ENCODE measurements at places on chromosomes 5 and 9.

DNA sequence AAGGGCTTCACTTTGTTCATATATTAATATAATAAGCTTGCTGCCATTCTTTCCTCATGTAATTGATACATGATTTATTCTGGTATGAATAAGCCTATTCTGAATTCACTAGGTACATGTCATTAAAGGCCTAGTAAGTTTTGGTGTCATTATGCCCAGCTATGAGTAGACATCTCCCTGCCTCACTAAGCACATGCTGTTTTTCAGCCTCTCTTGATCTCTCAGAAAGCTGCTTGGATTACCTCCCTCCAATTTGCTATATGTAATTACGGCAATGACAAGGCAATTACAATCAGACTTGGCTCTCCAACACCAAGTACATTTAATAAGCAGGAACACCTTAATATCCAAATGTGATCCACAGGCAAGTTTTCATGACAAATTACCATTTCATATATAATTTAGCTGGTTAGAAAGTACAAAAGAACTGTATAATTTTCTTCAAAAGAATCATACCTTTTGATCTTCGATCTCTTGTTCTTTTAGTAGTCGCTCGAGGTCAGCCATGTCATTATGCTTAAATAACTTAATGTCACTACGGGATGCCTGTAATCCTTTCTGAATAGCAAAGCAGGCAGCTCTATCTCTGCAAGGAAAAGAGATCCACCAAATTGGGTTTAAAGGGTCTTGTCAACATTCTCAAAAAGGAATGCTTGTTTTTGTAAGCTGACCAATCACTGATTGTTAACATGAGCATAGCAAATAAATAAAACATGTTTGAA, 56.3 kb downstream of the SPTLC1 start:
- DNase-seq, result peak; percentile 34

DNA sequence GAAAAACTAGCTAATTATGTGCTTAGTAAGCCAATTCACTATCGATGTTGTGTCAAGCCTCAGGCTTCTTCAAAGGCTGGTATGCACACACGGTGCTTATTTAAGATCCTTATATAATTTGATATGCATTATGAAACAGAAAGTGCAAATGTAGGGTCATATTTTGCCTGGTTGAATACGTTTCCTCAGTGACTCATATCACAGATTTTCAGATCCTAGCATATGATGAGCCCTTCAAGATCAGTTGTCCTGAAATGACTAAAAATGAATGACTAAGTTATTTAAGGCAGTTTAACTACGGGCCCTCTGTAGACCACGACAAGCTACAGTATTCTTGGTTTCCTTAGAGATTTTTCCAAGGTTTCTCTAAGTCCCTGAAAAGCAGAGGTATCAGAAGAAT, 778.3 kb downstream of the PRELID2 start:
- no peak for DNase-seq

DNA sequence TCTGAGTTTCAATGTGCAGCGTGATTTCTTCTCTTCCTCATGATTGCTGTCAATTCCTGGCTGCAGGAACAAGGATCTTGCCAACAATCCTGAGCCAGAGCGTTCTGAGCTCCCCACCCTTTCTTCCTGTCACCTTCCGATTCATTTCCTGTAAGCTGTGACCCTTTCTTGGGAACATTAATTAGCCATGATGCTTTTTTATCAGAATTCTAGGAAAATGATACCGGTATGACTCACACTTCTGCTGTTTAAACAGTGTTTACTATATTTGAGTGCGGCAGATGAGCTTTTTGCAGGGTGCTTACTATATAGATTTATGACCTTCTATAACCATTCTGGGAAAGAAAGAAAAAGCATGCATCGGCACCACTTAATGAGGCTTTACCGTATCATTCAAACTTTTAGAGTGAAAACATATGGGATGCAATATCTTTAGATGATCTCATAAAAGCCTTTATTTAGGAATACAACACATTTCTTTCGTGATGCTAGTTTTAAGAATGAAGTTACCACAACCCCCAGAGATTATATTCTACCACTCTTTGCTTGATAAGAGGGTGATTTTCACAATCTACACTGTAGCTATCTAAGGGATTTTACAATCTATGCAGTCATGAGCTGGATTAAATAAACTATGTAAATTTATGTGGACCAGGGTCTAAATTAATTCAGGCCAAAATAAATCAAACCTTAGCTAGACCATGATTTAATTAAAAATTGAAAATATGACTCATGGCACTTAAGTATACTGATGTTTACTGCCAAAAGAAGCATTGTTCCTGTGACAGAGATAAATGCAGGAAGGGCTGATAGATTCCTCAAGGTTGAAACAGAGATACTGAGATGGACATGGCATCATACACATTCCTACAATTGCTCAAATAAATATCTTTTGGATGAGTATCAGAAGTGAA, 38.0 kb upstream of the OSMR start:
- DNase-seq, result no peak

DNA sequence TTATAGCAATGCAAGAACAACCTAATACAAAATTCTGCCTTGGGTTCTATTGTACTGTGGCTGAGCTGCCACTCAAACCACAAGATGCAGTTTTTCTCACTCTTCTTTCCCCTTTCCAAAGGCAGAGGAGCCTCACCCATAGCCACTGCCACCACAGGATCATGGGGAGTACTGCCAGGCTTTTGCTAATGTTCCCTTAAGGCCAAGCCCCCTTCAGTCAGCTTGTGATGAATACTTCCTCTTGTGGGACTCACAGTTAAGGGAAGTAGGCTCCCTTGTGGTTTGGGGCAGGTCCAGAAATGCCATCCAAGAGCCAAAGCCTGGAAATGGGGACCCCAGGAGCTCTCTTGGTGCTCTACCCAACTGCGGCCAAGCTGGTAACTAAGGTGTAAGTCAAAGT, 258.7 kb downstream of the SPATA31D1 start:
- DNase-seq, result no peak

DNA sequence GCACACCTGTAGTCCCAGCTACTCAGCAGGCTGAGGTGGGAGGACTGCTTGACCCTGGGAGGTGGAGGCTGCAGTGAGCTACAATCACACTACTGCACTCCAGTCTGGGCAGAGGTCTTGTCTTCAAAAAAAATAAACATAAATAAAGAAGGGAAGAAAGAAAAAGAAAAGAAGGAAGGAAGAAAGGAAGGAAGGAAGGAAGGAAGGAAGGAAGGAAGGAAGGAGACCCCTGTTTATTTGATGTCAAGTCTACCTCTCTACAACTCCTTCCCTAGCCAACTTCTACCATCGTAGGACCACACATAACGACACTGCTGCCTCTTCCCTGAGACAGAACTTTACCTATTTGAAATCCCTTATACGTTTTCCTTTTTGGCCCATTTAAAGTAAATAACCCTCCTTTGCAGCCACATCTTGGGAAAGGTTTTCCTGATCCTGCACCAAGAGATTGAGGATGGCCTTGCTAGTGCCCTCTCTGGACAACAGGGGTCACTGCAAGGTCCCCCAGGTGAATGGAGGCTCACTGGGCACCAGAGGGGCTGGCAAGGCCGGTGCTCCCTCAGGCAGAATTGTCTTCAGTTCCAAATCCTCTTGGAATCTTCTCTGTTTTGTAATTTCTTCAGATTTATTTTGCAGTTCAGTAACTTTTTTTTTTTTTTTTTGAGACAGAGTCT, 10.5 kb downstream of the RPS14 start:
- DNase-seq, result no peak
